ENCODE measurements at places on chromosomes 7 and 10.

DNA sequence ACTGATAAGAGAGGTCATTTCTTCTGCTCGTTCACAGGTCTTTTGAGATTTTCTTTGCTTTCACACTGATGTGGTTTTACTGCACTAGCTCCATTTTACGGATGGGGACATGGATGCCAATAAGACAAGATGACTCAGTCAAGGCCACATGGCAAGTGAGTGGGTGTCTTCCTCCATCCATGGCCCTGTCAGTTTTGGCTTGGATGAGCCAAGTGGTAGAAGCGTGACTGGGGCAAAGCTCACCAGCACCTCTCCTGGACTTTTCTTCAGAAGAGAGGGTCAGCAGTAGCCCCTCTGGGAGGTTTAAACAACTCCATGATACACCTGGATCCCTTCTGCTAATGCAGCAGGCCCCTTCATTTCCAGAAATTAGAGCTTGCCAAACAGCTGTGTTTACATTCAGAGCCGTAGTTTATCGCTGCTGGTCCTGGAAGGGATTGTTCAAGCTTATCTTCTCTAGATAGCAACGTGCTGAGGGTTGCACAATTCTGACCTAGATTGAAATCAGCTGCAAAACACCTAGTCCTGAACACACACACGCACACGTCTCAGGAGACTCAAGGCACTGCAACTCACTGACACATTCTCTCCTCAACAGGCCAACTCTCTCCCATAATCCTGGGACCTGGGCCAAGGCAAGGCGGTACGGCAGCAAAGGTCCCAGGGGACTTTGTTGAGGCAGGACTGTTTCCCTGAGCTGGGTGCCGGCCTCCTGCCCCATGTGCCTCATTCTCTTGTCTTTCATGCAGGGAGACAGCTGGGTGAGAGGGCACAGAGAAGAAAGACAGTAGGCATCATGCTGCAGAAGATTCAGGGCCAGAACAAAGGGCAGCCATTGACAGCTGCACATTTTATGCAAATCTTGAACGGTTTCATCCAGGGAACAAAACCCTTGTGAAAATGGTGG is 14.2 kb upstream of the PDCD4 start:
- no peak for DNase-seq

DNA sequence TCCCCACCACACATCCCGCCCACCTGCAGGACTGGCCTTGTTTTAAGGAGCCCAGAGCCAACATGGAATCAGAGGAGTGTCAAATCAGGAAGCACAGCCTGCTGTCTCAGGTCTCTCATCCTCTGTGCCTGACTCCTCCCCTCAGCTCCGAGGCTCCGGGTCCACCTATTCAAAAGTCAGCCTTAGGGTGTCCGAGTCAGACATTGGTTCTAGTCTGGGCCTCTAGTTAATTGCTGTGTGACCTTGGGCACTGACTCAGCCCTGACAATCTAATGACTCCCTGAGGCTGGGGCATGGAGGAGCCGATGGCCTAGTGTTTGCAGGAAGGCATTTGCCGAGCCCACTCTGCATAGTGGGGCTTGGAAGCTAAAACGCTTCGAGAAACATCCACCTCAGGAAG is 223.1 kb upstream of the PPP2R2D start:
- DNase-seq: no peak

GRCh38 chr7:17206349-17206905 is 92.0 kb upstream of the AHR start:
- no peak for DNase-seq

GRCh38 chr10:48638158-48638557 is 33.3 kb upstream of the ARHGAP22 start:
- DNase-seq: no peak

DNA sequence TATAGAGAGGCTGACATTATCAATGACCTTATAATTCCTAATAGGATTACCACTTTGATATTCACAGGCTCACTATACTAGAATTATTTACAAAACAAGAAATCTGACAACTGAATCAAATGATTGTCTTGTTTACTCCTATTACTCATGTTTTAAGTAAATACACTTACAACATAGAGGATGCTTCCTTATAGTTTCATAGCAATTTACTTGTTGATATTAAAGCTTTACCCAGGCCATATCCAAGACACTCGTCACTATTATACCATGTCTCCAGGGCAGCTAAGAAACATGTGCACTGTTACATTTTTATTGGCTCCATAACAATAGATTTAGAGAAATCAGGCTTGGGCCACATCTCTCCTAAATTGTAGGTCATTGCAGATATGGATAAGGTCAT is 276.9 kb downstream of the HGF start:
- no peak for DNase-seq

GRCh38 chr10:102630663-102631062 is 13.6 kb upstream of the TRIM8 start:
- DNase-seq: no peak

Measured in activated CD4-positive, alpha-beta T cell treated with anti-CD3 and anti-CD28 coated beads, Interleukin-2, amount 50 U/mL, for 4 hours (primary cell).